ENCODE measurements at places on chromosomes 7 and 10.

GRCh38 chr7:35505066-35505465, 189.9 kb downstream of the HERPUD2 start:
- H3K36me3 ChIP-seq = no peaks in the 10 kb centered on the region
- no peak overlapping the region for H3K27ac ChIP-seq
- no peaks in the 10 kb centered on the region for H3K27me3 ChIP-seq
- no peaks in the 10 kb centered on the region for H3K4me1 ChIP-seq

- H3K27ac ChIP-seq = no peak overlapping the region
- no peaks in the 10 kb centered on the region for H3K27me3 ChIP-seq
- no peak for DNase-seq
- H3K4me1 ChIP-seq = no peaks in the 10 kb centered on the region
- no peak overlapping the region for H3K4me3 ChIP-seq
Observed at GRCh38 chr7:14233868-14234369, 244.5 kb upstream of the ETV1 start.

GRCh38 chr7:47785923-47786556, 162.2 kb downstream of the PKD1L1 start:
- H3K27ac ChIP-seq = peak overlapping the region; percentile 63
- H3K27me3 ChIP-seq = no peaks in the 10 kb centered on the region
- no peaks in the 10 kb centered on the region for H3K4me1 ChIP-seq
- DNase-seq = no peak

DNA sequence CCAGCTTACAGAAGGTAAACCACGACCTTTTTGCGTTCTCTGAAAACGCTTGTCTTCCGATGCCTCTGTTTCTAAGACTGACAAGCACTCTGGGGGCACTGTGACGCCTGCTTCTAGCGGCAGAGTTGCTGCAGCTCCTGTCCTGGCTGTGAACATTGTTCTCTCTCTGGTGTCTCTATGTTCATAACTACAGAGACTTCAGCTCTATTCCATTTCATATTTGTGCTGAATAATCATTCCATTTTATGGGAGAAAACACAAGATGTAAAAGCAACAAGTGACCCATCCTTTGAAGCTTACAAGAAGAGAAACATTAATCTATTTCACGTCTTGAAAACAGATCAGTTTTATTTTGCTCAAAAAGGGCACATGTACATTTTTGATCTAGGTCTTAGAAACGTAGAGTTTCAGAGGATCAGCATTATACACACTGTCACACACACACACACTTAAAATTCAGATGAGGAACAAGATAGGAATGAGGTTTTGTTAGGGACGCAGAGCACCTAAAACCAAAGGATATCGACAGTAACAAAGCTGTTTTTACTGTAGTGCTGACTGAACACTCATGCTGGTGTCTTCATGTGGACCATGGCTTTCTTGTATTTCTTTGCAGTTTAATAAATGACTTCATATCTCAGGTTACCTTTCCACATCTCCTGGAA, 3.0 kb downstream of the IKZF1 start:
- H3K4me1 ChIP-seq = peaks cover 6% of the 10 kb centered on the region
- H3K27me3 ChIP-seq = no peaks in the 10 kb centered on the region
